ENCODE measurements at places on chromosomes 2 and 18.

GRCh38 chr2:3130889-3131635 is 246.6 kb downstream of the EIPR1 start:
- DNase-seq, result no peak

GRCh38 chr18:5542515-5543035 is 1.2 kb downstream of the EPB41L3 start:
- no peak for DNase-seq

DNA sequence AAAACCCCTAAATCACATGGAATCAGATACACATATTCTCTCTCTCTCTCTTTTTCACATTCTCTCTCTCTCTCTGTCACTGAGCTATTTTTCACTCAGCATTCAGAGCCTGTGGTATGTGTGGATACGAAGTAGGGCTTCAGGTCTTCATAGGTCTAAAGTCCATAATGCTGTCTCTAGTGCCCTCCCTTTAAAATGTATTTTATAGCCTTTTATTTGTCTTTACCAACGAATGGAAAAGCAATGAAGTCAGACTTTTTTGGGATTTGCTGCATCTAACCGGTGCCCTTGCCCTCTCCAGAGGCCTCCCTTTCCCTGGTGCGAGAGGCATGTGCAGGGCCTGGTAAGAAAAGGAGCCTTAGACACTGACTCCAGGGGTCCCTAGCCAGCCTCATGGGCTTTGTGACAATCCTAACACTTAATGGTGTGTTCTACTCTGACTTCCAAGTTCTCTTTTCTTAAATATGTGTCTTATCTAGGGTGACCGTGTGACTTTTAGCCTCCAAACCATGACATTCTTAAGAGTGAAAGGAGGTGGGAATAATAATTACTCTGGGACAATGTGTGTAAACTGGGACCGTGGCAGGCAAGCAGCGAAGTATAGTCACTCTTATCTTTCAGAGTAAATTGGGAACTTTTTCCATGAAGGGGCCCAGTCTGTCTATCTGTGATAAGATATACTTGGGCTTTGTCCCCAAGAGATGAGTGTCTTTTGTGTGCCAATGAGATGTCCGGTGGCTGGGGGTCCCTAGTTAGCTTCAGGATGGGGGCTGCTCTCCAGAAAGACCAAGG is 101.1 kb downstream of the B3GNT2 start:
- DNase-seq, result no peak

GRCh38 chr2:122737429-122738077 is 982.1 kb downstream of the TSN start:
- no peak for DNase-seq

GRCh38 chr2:230075988-230076631 is 7.4 kb upstream of the SLC16A14 start:
- DNase-seq, result no peak

DNA sequence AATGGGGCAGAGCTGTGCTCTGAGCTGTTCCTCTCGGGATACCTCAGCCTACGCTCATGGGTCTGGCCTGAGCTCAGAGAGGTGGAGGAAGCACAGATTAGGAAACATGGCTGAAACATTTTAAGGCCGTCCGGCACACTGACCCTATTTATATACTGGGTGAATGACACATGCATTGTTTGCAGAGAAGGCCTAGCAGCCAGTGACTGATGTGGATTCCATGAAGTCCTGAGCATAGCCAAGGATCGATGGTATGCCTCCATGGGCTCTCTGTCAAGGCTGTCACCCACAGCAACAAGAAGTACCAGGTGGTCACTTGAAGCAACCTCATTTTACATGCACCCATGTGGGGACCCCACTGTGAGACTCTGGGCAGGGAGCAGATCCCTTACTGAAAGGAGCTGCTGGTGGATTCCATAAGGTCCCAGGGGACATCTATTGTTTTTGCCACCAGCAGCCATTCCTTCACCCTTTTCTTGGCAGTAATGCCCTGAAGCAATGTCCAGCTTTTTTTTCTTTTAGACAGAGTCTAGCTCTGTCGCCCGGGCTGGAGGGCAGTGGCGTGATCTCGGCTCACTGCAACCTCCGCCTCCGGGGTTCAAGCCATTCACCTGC is 8.4 kb downstream of the PTMA start:
- no peak for DNase-seq

DNA sequence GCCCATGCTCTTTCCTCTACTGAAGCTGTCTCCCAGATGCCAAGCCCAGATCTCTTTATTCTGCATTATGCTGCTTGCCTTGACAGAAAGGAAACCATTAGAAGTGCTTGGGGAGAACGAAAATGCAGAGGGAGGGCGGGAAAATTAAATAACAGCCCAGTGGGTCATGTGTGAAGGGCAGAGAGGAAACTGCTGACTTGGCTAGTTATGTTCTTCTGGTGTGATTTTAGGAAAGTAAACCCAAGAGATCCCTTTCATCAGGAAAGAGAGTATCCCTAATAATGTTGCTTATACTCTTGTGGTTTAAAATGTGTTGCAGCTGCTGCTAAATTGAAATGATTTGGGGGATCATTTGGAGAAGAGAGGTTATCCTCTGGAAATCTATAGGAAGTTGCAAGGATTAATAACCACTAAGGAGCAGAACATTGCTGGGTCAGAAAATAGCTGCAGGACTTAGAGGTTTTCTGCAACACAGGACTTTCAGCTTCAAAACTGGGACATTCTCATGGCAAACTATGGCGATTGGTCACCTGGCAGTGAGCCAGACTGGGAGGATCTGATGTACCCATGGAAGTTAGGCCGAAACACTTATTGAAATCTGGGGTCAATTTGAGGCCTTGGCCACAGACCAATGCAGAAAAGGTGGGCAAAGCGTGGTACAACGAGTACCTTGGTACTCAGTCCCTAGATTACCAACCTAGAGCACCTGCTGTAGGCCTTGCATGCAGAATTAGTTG is 172.2 kb downstream of the TMEM247 start:
- DNase-seq, result no peak

DNA sequence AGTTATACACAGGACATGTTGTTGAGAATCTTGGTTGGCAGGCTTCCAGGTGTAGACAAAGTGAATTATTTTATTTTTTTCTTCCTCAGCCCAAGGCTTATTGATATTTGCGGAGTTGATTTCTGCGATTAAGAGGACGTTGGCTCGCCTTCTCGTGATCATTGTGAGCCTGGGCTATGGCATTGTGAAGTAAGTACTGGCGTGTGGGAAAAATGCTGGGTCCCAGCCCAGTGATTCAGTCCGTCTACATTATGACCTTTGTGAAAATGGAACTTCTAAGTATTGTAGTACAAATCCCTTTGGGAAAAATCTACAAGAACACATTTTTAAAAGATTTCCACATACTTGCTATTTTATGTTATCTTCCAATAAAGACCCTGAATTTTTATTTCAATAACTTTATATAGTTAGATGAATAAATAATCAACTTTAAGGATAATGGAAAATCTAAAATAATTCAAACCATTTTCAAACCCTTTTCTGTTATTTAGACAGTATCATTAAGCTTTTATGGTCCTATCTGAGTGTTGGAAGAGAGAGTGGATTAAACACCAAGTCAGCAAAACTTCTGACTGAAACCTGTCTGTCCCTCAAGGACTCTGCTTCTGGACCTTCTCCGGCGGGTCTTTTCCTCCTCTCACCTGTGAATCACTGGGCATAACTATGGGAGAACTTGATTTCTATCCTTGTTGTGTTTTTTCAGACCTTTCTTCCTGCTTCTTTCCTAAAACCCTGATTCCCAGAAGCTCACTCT is 31.0 kb downstream of the TMEM87B start:
- DNase-seq, result no peak

DNA sequence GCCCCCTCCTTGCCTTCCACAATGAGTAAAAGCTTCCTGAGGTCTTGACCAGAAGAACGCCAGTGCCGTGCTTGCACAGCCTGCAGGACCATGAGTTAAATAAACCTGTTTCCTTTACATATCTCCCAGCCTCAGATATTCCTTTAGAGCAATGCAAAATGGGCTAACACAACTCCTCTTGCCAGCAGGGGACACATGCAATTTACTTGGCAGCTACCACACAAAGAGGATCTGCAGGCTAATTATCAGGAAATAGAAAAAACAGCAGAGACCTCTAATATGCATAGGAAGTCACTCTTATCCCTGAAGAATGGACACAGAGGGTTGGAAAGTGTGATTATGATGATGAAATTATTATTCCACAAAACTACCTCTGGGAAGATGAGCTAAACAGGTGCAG is 114.0 kb downstream of the PIEZO2 start:
- no peak for DNase-seq

GRCh38 chr2:174686430-174686829 is 77.8 kb downstream of the CHRNA1 start:
- no peak for DNase-seq

GRCh38 chr2:157661776-157662175 is 33.1 kb upstream of the ACVR1C start:
- DNase-seq, result no peak

GRCh38 chr2:177422271-177422670 is 29.7 kb downstream of the AGPS start:
- no peak for DNase-seq

DNA sequence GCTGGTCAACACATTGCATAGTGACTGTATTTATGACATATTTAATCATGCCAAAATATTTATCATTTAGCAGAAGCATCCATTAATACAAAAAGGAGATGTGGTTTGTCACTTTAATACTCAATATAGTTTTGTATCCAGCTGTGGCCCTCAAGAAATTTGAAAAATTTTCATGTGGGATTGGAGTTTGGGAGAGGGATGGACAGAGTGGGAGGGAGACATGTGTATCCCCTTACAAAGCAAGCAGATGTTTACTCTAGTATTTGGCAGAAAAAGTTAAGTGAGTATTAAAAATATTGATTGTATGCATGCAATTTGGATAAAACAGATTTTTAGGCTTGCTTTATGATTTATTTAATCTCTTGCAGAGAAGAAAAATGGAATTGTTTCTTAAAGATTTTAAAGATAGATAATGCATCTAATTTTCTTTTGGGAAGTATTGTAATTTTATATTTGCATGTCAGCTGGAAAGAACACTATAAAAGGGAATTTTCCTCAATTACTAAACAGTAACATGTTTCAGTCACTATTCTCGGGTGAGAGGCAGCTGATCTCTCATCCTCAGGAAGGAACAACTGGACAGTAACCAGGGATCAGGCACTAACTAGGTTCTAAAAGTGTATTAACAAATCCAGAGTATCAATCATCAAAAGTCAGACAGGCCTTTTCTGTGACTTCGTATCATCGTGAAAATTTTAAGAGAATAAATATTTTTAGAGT is 1184.7 kb upstream of the NXPH2 start:
- DNase-seq, result no peak

DNA sequence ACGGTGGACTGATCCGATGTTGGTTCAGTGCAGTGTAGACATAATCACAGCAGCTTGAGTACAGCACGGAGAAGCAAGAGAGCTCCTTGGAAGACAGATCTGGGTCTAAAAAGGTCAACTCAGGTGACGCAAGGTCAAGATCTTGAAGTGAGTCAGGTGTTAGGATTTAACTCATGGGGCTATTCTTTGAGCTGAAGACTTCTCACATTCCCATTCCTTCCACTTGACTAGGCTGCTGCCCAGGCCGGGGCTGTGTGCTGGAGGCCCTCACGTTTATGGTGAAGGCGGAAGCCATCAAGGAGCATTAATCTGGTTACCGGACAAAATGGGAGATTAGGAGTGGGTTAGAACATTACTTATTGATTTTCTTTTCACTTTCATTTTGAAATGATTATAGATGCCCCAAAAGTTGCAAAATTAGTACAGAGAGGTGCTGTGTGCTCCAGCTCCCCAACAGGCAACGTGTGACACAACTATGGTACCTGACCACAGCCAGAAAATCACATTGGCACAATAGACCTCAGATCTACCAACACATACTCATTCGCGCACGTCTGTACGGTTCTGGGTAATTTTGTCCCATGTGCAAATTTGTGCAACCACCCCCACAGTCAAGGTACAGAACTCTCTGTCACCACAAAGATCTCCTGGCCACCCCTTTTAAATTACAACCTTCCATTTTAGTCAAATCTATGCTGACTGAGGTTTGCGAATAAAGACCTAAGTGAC is 77.6 kb upstream of the SEC11C start:
- no peak for DNase-seq

DNA sequence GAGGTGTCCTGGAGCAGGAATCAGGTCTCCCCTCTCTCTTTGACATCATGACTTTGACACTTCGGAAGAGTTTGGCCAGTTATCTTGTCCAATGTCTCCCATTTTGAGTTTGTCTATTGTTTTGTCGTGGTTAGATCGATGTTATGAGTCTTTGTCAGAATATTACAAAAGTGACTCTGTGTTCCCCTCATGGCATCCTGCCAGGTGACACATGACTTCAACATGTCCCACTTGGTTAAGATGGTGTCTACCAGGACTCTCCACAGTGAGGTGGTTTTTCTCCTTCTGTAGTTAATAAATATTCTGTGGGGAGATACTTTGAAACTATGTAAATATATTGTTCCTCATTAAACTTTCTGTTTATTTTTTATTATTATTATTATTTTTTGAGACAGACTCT is 76.6 kb upstream of the BZW1 start:
- no peak for DNase-seq

DNA sequence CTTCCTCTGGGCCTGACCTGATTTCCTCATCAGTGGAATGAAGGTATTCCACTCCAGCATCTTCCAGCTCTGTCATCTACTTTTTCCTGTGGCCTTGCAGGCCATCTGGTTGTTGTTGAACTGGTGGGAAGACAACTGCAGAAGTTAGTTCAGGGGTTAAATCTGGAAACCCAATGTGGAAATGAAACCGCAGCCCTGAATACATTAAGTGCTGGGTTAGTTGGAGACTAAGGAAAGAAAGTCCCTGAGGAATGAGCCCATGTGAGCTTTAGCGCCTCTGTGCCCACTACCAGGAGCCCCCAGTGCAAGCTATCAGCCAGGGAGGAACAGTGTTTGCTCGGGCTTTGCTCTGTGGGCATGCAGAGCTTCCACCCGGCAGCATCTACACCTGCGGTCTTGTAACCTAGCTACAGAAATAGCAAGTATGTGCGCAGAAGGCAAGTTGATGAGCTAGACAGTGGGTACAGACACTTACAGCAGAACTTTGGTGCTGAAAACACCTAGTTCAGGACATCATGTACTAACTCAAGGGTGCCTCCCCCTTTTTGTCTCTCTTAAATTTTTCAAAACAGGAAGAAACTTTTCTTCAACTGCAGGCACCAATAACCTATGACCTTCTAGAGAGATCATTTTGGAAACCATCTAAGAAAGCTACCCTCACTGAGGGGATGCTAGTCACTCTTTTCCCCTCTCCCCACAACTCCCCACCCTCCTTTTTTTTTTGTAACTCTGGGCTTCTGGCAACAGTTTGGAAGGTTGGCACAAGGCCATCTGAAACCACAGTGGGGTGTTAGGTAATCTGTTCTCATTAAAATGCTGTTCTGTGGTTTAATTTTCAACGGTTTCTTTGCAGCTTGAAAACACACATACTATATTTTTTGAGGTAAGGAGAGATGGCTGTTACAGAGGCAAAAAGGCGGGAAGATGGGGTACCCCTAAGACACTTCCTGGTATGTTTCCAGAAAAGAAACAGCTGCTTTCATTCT is 18.3 kb upstream of the CXCR4 start:
- peak; percentile 75 for DNase-seq

DNA sequence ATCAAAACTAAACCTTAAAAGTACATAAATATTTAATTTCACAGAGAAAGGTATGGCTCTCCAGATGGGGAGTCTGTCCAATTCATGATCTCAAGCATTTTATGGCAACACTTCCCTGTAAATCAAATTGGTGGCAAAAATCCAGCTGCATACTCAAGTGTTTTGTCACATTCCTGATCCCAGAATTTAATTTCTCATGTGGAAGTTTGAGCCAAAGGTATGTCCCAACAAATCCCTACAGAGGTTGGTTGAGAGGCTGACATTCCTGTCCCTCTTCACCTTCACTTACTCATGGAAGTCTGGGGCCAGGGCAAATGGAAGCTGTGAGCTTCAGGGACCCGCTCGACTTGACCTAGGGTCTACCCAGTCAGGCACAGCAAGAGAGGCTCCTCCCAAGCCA is 17.7 kb downstream of the KLF7 start:
- no peak for DNase-seq
